ENCODE measurements at places on chromosomes 16 and 17.

DNA sequence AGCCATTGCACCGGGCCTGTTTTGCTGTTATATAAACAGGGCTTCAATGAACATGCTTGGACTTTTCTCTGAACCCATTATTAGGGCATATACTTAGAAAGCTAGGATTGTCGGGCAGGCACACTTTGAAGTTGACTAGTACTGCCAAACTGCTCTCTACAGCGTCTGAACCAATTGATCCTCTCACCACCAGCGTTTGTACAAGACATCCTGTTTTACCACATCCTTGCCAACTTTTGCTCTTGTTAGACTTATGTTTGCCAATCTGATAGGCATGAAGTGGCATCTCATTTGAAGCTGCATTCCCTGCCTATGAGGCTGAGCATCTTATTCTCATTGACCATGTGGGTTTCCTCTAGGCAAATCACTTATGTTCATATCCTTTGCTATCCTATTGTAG is 7.4 kb upstream of the PPP1R9B start:
- DNase-seq = no peak

- no peak for DNase-seq
Measured at GRCh38 chr17:65254166-65254565, 117.0 kb downstream of the RGS9 start.

- no peak for DNase-seq
Measured at GRCh38 chr16:77594799-77595596, 127.3 kb upstream of the NUDT7 start.

DNA sequence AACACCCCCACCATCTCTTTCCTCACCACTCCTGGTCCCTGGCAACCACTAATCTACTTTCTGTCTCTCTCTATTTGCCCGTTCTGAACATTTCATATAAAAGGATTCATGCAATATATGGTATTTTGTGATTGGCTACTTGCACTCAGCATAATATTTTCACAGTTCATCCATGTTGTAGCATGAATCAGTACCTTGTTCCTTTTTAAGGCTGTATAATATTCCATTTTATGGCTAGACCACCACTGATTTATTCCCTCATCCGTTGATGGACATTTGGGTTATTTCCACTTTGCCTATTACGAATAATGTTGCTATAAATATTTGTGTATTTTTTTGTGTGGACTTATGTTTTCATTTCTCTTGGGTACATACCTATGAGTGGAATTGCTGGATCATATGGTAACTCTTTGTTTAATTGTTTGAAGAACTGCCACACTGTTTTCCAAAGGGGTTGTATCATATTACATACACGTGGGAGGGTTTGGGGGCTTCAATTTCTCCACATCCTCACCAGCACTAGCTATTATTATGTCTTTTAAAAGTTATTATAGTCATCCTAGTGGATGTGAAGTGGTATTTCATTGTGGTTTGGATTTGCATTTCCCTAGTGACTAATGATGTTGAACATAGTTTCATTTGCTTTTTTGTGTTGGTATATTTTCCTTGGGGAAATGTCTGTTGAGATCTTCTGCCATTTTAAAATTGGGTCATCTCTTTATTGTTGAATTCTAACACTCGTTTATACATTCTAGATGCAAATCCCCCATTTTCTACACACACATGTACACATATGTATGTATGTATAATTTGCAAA is 26.3 kb downstream of the SEC14L5 start:
- no peak for DNase-seq

DNA sequence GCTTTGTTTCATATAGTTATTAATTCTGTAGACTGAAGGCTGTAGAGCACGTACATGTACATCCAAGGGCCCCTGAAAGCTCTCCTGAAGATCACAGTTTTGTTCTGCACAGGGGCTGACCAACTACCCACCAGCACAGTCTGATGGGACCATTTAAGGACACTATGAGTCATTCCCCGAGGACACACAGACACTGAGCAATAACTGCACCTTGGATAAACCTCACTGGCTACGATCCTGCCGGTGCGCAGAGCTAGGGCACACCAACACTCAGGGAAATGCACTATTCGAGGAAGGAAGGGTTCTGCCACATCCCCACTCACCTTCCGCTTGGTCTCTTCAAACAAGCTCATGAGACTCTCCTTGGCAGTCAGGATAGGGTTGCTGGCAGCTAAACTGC is 20.3 kb downstream of the SMG6 start:
- no peak for DNase-seq

- DNase-seq = no peak
Measured at GRCh38 chr17:36812762-36813161, 124.5 kb upstream of the LHX1 start.

GRCh38 chr17:74009056-74009625 is 194.3 kb upstream of the RPL38 start:
- no peak for DNase-seq

DNA sequence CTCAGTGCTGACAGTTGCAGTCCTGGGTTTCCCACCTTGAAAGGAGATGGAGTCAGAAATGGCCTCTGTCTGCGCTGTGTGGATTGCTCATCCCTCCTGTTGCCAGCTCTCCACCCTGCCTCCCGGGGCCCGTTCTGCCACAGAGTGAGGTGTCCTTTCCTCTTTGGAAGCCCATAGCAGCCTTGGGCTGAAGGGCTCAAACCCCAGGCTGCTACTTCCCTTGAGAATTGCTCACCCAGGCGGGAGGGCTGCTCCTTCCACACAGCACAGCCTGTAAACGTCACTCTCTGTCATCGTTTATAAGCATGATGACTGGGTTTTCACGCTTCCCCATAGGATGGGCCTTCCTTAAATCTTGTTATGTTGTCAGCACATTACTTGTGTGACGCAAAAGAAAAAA is 62.7 kb downstream of the FOXK2 start:
- no peak for DNase-seq

- DNase-seq = no peak
Measured at GRCh38 chr17:38980490-38981217, 13.5 kb upstream of the FBXO47 start.

- DNase-seq = peak; percentile 97
Measured at GRCh38 chr17:32877164-32877764, 340 bp upstream of the MYO1D start.

DNA sequence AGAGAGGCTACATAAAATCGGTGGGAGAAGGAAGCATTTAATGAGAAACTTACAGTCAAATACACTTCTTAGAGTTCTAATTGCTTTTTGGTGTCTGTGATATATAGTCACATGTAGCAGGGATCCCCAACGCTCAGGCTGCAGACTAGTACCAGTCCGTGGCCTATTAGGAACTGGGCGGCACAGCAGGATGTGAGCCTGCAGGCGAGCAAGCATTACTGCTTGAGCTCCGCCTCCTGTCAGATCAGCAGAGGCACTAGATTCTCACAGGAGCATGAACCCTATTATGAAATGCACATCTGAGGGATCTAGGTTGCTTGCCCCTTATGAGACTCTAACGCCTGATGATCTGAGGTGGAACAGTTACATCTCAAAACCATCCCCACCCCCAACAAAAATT is 158.5 kb downstream of the TANC2 start:
- DNase-seq = no peak

GRCh38 chr17:71801301-71801700 is 319.5 kb upstream of the SOX9 start:
- DNase-seq = no peak

DNA sequence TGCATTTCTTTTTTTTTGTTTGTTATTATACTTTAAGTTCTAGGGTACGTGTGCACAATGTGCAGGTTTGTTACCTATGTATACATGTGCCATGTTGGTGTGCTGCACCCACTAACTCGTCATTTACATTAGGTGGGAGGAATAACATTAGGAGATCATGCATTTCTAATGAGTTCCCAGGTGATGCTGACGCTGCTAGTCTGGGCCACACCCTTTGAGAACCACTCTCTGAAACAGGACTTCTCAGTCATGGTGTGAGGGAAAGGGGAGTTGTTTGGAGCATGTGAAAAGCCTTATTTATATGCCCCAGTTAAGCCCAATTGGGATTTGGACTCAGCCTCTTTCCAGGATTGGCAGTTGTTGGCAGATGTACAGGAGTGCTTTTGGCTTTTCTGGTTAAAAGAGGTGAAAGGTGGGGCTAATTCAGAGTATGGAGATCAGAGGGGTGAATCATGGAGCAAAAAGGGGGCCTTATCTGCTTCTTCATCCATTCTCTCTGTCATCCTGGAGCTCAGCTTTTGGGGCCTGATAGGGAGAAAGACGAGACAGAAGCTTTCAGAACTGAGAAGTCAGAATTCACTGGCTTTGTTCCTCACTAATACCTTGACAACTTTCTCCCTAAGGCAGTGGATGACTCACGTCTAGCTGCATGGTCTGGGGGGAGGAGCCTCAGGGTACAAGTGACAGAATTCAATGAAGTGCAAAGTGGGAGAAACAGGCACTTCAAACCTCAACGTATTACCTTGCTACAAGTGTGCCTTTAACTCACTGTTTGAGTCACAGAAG is 180.0 kb upstream of the CACNG3 start:
- no peak for DNase-seq

DNA sequence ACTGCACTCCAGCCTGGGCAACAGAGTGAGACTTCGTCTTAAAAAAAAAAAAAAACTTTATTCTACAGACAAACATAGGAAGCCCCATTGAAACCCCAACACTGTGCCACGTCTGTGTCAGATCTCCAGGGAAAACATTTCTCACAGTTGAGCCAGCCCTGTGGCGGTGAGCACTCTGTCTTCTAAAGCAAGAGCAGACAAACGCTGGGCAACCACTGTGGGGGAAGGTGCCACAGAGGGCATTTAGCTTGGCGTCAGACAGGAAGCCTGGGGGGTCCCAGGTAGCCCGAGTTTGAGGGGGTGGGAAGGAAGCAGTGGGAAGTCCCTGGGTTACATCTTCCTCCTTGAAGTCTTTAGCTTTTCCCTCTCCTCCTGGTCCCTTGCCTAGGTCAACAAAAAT is 16.0 kb downstream of the C17orf100 start:
- DNase-seq = no peak

- DNase-seq = no peak
Measured at GRCh38 chr17:867896-868489, 85.8 kb downstream of the MRM3 start.

DNA sequence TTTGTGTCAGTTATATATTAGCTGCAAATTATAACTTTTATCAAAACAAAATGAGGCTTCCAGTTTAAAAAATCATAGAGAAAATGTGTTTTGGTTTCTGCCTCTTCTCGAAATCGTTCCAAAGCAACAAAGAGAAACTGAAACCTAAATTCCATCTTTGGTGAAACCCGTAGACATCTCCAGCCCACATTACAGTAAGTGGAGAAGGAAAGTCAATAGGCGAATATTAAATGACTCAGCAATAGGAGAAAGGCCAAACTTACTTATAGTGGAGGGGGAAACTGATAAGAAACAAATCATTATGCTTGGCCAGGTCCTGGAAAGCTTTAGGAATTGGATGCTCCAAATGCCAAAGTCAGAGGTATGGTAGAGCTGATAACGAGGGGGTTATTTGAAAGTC is 103.0 kb upstream of the SHISA6 start:
- DNase-seq = no peak

- DNase-seq = peak; percentile 53
Measured at GRCh38 chr17:39222866-39223834, 2.6 kb downstream of the STAC2 start.

- no peak for DNase-seq
Measured at GRCh38 chr16:2968368-2968737, 795 bp upstream of the PAQR4 start.

GRCh38 chr17:43085474-43085873 is 39.7 kb downstream of the BRCA1 start:
- DNase-seq = no peak

DNA sequence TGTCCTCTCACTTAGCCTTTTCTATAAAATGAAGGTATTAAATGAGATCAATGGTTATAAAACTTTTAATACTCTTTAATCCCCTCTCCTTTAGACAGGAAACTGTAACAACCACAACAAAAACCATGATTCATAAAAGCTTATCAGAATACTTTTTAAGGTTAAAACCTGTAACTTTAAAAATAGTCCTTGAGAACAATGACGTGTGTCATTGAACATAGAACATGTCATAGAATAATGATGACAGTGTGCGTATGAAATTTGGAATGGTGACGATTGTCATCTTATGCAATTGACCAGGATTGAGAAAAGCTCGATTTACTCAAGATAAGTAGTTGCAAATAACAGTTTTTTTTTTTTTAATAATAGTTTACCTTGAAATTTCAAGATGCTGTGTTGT is 94.1 kb downstream of the PLCG2 start:
- no peak for DNase-seq

DNA sequence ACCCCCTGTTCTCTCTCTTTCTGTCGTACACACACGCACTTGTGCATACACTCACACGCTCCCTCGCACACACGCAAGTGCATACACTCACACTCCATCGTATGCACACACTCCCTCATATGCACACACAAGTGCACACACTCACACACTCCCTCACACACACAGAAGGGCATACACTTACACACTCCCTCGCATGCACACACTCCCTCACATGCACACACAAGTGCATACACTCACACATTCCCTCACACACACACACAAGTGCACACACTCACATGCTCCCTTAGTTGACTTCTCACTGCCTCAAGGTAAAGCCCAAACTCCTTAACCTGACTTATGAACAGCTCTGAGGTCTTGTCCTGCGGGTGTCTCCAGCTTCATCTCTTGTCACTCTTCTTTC is 78.7 kb downstream of the NOG start:
- DNase-seq = no peak

- DNase-seq = no peak
Measured at GRCh38 chr17:69900829-69901228, 174.2 kb upstream of the KCNJ16 start.

GRCh38 chr17:76241691-76242255 is 1.5 kb upstream of the RNF157 start:
- DNase-seq = peak; percentile 45

- DNase-seq = no peak
Measured at GRCh38 chr16:71915350-71915749, 20.0 kb downstream of the IST1 start.

DNA sequence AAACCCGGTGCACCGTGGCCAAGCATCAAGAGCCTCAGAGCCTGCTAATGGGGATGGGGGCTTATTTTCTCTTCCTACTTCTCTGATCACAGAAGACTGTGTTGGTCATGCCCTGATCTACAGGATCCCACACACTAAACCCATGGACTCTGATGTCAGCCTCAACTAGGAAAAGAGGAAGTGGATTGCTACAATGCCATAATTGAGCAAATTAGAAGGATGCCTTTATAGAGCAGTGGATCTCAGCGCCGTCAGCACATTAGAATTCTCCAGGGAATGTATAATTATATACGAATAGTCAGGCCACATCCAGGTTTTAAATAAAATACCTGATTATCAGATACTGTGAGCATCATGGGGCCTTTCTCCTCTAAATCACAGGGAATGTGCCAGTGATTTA is 64.8 kb downstream of the VAT1L start:
- no peak for DNase-seq

- no peak for DNase-seq
Measured at GRCh38 chr17:33113276-33113990, 121.8 kb downstream of the SPACA3 start.

- DNase-seq = no peak
Measured at GRCh38 chr16:1451702-1452392, 7.5 kb upstream of the CCDC154 start.

- no peak for DNase-seq
Measured at GRCh38 chr17:59844884-59845594, 47.7 kb downstream of the TUBD1 start.
